NB4 (cell line): ENCODE measurements at places on chromosomes 12 and 14.
A peak's percentile ranks its signal among the peaks of the same experiment; 100 is the strongest.

- DNase-seq: no peak
Measured at GRCh38 chr12:52082026-52082668, 2.6 kb downstream of the SMIM41 start.

DNA sequence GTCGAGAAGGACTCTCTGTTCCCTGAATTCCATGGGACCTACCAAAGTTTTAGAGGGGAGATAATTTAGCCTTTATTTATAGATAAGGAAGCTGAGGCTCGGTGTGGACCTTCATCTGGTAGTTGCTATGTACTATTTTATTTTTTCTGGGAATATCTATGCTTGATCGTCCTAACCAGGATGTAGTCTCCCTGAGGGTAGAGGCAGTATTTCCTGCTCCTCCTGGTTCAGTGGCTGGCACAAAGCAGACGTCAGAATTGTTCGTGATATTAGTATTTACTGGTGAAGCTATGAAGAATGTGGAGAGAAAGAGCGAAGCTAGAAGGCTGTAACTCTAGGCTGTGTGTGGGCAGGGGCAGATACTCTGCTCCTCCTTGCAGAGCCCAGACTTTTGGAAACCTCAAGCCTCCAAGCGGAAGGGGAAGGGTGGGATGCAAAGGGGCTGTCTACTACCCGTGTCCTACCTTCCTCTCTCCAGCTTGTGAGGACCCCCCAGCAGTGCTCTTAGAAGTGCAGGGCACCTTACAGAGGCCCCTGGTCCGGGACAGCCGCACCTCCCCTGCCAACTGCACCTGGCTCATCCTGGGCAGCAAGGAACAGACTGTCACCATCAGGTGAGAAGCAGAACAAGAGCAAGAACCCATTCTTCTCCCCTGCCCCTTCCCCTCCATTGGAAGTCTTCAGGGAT, 1.4 kb downstream of the LRP10 start:
- DNase-seq: no peak

- no peak for DNase-seq
Measured at GRCh38 chr12:94405413-94406116, 54.1 kb downstream of the CEP83 start.

DNA sequence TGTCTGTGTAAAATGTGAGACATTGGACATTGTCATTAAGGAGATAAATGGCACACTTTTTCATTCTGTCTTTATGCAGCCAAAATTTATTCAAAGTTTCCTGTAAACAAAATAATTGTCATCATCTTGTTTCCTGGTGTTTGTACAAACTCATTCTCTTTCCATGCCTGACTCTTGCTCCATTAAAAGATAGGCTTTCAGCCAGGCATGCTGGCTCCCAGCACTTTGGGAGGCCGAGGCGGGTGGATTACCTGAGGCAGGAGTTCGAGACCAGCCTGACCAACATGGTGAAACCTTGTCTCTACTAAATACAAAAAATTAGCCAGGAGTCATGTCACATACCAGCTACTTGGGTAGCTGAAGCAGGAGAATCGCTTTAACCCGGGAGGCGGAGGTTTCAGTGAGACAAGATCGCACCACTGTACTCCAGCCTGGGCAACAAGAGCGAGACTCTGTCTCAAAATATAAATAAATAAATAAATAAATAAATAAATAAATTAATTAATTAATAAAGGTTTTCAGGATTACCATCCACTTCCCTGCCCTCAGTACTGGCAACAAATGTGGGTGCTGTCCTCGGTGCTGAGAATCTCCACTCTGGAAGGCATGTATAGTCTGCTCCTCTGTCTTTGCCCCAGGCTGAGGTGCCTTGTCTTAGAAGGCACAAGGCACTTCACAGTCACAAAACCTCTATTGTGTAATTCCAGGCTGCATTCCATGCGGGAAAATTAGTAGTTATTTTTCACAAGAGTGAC, 83.2 kb downstream of the PAH start:
- peak; percentile 27 for DNase-seq

DNA sequence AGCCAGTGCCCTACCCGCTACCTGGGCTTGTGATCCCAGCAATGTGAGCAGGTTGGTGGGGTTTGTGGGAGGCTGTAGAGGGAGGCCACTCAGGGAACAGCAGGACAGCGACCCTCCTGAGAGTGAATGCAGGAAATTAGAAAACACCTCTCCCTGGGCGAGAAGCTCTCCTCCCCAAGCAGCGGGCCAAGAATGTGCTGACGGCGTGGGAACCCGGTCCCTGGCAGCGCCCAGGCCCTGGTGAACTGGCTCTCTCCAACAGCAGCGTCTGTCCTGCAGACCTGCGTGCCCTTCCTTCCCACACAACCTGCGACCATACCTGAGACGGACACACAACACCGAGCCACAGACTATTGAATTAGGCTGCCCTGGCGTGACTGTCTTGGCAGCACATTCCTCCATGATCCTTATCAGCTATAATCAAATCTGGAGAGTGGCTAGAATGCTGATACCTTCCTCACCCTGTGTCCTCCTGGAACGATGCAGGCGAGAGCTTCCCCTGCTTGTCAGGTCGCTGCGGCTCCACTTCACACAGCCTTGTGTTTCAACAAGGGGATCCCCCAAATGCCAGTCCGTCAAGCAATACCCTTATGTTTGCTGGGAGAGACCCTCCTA, 114.8 kb upstream of the GSC start:
- no peak for DNase-seq

DNA sequence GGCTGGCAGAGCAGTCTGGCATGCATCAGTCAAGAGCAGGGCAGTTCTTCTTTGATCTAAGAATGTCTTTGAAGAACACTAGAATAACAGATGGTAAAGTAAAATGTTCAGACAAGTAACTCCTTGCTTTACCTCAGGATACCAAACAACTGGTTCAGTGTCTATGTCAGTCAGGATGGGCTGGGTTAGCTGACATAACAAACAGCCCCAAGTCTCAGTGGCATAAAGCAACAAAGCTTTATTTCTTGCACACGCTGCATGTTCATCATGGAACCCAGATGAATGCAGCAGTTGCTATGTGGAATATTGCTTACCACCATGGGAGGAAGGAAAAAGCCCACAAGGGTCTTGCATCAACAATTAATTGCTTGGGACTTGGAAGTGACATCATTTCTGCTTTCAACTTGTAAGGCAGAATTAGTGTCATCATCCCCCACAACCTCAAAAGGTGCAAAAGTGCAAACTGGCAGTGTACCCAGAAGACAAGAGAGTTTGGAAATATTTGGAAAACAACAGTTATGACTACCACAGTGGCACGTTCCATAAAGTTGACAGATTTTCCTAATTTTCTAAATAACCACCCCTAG, 21.2 kb downstream of the GPRC5D start:
- DNase-seq: peak; percentile 48

- DNase-seq: no peak
Measured at GRCh38 chr14:101836135-101836534, 74.6 kb downstream of the PPP2R5C start.

DNA sequence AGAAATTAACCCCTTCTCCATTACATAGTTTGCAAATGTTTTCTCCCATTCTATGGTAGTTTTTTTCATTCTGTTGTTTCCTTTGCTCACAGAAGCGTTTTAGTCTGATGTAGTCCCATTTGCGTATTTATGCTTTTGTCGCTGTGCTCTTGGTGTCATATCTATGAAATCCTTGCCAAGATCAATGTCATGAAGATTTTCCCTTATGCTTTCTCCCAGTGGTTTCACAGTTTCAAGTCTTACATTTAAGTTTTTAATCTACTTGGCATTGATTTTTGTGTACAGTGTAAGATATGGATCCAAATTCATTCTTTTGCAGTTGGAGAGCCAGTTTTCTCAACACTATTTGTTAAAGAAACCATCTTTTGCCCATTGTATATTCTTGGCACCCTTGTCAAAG, 357.6 kb downstream of the APAF1 start:
- DNase-seq: no peak

DNA sequence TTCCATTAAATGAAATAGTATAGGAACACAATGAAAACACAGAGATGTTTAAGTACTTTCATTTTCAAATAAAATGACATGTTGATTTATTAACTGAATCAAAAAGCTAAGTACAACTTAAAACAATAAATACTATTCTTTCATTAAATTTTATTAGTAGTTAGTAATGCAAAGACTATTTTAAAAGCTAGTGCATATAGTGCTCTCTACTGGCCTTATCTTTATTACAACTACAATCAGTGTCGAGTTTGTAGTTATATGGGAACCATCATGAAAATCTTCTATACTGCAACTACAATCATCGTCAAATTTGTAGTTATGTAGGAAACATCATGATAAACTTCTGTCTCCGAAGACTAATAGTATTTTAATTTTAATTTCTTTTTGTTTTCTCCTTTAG, 8.9 kb upstream of the LIN7A start:
- DNase-seq: no peak

- peak; percentile 45 for DNase-seq
Measured at GRCh38 chr12:113425960-113426453, 3.8 kb downstream of the SDSL start.

GRCh38 chr14:61388976-61389576, 67.7 kb downstream of the PRKCH start:
- DNase-seq: no peak

DNA sequence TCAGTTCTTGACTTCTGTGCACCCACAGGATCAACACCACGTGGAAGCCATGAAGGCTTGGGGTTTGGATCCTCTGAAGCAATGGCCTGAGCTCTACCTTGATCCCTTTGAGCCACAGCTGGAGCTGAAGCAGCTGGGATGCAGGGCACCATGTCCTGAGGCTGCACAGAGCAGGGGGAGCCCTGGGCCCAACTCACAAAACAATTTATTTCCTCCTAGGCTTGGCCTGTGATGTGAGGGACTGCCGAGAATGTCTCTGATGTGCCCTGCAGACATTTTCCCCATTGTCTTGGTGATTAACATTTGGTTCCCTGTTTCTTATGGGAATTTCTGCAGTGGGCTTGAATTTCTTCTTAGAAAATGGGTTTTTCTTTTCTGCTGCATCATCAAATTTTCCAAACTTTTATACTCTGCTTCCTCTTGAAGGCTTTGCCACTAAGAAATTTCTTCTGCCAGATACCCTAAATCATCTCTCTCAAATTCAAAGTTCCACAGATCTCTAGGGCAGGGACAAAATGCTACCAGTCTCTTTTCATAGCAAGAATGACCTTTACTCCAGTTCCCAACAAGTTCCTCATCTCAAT, 288.2 kb downstream of the CCDC59 start:
- DNase-seq: no peak

DNA sequence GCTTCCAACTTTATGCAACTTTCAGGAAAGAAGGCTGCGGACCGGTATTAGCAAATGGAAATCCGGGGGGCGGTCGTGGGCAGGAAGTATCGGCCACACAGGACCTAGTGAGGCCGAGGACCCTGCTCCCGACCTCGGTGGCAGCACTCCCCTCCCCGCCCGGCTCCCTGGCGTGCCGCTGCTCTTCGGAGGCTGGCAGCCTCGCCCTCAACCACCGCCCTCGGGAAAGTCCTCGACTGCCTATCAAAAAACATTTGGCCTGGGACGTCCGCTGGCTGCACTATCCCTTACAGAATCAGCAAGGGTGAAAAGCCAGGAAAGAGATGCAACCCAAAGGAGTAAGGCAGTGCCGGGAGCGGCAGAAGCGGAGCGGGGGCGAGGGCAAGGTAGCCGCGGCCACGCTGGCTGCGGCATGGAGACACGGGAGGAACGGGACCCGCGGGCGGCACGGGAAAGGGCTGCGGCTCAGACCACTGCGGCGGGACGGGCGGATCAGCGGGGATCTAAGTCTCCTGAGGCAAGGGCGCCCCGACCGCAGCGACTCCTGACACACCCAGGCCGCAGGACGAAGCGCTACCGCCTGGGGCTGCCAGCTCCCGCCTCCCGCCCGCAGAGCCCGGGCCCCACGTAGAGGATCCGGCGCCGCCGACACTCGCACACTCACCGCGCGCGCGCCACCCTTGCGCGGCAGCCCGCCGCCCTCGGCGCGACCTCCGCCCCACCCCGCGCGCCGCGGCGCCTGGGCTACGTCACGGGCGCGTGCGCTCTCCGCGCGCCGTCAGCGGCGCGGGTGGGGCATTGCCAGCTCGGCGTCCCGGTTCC, at the start of the genes BBOF1 and ENTPD5:
Gene BBOF1 (plus strand): TSS at position 764 of the 822 bp plus-strand sequence. CDS start 130 bp downstream, outside the sequence.
Gene ENTPD5 (minus strand): TSS at position 703 of the 822 bp plus-strand sequence. CDS start 31,186 bp downstream, outside the sequence.
- peak; percentile 87 for DNase-seq

DNA sequence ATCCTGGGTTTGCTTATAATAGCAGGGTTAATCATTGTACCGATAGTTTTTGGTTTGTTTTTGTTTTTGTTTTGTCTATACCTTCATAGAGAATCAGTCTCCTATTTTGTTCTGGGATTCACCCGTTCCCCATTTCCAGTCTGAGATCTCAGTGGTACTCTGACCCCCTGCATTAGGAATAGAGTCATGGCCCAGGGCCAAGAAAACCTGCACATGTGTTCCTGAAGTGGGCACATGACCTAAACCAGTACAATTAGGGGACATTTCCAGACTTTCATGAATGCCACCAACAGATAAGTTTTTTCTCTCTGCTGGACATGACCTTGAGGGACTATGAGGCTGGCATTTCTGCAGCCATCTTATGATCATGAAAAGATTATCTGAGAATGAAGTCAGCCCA, 52.5 kb downstream of the MRPL42 start:
- no peak for DNase-seq

GRCh38 chr12:76688631-76689030, 75.3 kb upstream of the ZDHHC17 start:
- DNase-seq: peak; percentile 40

DNA sequence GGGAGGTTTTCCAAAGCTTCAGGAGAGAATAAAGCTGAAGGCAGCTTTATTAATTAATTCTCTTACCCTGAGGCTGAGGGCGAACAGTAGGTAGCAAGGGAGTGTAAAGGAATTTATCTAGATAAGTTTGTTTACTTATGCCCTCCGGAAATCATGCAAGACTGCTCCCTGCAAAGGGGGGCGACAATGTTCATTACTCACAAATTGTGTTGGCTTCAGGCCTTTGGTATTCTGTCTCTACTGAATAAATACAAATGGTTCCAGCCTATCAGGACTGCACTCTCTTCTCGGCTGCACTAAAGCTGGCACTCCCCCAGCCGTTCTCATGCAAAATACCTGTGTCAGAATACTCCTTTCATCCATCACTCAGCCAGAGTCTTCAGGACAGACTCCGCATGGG, 120.8 kb downstream of the PPHLN1 start:
- no peak for DNase-seq

DNA sequence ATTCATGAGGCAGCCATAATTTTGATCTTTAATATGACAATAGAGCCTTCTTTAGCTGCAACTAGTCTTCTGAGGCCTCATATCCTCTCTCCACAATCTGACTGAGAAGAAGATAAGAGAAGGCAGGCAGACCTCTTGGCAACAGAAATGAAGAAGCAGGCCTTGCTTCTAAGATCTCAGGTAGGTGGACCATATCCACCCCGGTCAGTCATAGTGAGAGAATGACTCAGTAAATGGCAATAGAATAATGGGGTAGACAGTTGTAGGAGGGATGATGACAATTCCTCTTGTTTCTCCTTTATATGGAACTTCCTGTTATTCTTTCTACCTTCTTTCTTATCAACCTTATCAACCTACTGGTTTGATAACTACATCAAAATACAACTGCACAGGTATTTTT, 246.7 kb upstream of the G2E3 start:
- DNase-seq: no peak

- DNase-seq: no peak
Measured at GRCh38 chr12:75717902-75718301, 206.5 kb upstream of the KRR1 start.
